Liver (tissue), 10 donors: ENCODE measurements at places on chromosomes 1 and 21. TPM values are rescaled to one million over a fixed set of nuclear protein-coding genes. Genes with fewer than 3 reads are reported as not detected.

Gene MATN1
- polyA plus RNA-seq = not detected

Gene ABCA4
- 0.43 TPM for polyA plus RNA-seq

Gene FMN2
- 0.17 TPM for polyA plus RNA-seq

DNA sequence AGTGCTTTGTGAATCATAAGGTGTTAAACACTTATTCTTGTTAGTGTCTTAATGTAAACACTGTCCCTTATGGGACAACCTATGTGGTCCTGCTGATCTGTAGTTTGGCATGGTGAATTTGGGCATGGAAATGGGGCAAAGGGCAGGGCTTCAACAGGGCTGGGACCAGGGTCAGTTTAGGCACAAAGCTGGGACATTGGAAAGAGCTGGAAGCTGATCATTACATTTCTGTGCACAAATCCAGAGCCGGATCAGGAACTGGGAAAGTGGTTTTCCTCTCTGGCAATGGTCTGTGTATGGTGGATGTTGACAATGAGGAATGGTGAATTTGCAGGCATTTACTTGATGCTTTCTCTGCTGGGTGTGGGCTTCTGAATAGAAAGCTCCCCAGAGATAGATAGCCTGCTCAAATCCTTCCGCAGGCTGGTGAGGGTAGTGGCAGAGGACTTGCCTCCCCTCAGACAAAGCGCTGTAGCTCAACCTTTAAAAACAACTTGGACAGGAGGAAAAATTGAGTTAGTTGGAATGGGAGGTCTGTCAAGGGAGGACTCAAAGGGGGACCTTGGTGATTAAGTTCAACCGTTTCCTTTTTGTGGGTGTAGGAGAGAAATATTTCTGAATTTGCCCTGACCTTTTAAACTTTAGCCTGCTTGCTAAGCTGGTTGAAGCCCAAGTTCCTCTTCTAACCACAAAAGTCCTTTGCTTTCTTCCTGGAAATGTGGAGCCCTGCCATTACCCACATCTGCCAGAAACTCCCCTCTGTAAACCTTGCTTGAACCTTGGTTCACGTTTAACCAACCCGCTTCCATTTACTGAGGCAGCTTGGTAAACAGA is 35.3 kb downstream of the HLX start:
- no peak for DNase-seq

Gene SHCBP1L
- polyA plus RNA-seq = not detected

- DNase-seq = no peak
Observed at GRCh38 chr1:79550402-79550801, 543.9 kb upstream of the ADGRL4 start.

DNA sequence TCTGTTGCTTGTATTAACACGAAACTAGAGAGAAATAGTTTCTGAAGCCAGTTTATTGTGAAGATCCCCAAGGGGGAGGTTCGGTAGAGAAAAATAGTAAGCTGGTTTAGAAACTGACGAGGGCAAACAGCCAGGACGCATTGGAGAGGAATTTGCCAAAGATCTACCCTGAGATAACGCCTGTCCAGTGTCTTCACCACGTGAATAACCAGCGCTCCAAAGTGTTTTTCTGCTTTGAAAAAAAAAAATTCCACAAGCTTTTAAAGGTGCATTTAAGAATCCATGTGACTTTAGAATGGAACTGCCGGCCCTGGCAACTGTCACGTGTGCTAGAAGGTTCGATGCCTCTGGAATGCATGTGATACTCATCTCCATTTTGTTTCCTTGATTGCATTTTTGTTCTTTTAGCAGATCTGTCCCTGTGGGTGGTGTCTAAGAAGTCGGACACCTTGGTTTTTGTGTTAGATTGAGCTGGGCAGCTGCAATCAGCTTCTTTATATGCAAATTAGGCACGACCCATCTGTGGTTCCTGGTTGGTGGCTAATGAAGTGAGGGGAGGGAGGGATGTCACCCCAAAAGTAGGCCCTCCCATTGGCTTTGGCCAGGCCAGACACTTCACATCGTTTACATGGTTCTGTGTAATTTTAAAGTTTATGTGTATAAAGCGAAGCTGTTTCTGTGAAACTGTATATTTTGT is 1.3 kb upstream of the THAP3 start:
- no peak for DNase-seq

Gene TADA1
- polyA plus RNA-seq = 21.3 TPM

Gene PROK1
- not detected for polyA plus RNA-seq

Gene SYTL1
- 0.73 TPM for polyA plus RNA-seq
